ENCODE measurements at places on chromosomes 3 and 15.
A peak's percentile ranks its signal among the peaks of the same experiment; 100 is the strongest.

GRCh38 chr3:171876680-171877147 lies 33.6 kb downstream of the TMEM212 start:
- DNase-seq = peak; percentile 98

DNA sequence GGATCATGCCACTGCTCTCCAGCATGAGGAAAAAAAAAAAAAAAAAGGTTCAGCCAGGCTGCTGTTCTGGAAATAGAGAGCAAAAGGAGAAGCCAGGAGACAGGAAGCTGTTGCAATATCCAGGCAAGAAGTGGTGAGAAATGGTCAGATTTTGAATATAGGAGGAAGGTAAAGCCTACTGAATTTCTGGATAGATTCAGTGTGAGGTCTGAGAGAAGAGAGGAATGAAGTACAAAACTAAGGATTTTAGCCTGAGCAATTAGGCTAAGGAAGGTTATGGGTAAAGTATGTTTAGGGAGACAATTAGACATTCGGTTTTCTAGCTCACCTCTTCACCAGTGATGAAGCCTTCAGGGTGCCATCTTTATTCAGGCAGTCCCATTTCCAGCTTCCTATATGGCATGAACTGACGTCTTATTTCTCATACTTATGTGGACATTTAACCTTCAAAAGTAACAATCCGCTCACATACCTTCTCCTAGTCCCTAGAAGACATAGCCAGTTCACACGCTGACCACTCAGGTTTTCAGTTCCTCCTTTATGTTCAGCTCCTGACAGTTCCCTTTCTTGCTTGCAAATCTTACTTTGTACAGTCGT lies 57.2 kb downstream of the KIF9 start:
- DNase-seq = peak; percentile 44

GRCh38 chr3:187783098-187783497 lies 37.8 kb upstream of the BCL6 start:
- peak; percentile 74 for DNase-seq

DNA sequence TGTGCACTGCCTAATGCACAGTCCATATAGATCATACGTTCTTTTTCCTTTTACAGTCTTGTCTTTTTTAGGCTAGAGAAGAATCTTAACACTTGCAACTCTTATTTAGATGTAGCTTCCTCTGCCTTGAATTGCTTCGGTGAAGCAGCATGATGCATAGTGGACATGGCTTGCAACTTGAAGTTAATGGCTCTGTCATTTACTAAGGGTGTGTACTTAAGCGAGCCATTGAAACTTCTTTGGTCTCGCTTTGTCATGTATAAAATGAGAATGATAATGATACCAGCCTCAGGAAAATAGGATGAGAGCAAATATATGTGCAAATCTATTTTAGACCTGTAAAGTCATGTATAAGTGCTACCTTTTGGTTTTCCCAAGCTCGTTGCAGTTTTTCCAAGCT lies 147.4 kb downstream of the GHSR start:
- DNase-seq = no peak

DNA sequence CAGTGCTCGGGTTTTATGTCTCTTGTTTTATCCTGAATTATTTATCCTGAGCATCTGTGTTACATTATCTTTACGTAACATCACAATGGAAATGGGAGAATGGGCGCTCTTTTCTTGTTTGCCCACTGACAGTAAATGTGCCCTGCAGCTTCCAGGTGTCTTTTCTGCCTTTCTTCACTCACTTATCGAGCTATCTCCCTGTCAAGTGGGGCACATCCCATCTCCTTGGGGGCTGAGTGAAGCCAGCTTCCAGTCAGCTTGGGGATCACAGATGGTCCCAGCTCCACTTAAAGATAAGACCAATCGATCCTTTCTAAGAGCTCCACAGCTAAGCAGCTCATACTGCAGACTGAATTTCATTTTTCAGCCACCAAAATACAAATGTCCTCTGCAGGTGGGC lies 125.8 kb downstream of the KBTBD8 start:
- DNase-seq = no peak

DNA sequence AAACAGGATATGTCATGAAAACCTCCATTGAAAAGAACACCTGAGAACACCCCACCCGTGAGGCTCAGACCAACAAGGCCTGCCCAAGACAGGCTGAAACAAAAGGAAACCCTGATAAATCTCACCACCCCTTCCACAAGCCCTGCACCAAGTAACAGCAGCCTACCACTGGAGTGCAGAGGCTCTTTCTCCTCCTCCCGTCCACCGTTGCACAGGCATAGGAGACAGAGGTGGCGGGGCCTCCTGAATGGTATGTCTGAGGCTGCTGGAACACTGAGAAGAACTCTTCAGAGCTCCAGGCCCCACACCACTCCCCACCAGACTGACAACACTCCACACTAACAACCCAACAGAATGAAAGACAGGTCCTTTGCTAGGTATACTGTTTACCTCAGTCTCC lies 21.4 kb downstream of the CHDH start:
- DNase-seq = no peak

DNA sequence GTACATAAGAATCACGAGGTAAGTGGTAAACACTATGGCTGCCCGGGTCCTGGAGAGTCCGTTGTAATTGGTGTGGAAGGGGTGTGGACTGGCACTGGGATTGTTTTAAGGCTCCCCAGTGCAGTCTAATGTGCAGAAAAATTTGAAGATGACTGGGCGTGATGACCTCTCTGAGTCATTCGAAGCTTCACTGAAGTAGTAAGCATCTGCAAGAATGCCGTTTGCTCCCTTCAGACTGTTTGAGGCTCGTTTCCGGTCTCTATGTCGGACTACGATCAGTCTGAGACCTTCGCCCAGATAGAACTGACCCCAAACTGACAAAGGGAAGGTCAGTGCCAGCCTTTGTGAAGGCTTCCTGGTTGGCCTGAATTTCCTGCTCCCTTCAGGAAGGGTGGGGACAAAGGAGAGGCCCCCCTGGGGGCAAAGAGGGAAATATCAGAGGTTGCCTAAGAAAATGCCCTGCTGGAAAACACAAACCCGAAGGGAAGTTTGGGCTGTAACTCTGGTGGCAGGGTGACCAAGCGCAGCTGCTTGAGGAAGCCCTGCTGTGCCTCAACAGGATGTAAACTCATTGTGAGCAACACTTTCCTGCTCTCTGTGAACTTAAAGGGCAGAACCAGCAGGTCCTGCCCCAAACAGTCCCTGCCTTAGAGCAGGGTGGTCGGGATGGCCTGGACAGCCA lies 34.6 kb downstream of the BTD start:
- peak; percentile 60 for DNase-seq

- DNase-seq = no peak
These were observed 12.4 kb downstream of the HES1 start for GRCh38 chr3:194148383-194148782.

GRCh38 chr3:23359116-23359515 lies 156.0 kb downstream of the UBE2E2 start:
- no peak for DNase-seq

DNA sequence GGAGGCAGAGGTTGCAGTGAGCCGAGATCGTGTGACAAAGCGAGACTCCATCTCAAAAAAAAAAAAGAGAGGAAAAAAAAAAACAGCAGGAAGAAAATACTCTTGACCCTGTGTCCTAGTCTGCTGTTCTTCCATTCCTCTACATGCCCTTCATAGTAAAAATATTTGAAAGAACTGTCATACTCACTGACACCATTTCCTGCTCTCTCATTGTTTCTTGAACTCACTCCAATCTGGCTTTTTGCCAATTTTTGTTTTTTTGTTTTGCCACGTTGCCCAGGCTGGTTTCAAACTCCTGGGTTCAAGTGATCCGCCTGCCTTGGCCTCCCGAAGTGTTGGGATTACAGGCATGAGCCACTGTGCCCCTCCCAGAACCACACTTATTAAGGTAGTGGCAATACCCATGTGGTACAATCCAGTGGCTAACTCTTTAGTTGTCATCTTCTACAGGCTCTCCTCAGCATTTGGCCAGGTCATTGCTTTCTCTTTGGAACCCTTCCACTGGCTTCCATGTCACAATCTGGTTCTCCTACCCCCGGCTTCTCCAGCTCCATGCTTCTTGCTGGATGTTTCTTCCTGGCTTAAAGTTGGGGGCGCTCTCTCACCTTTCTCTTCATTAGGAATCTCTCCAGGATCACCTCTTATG lies 238.2 kb upstream of the C2CD4B start:
- peak; percentile 47 for DNase-seq

GRCh38 chr3:9253327-9253726 lies 3.9 kb upstream of the SRGAP3 start:
- no peak for DNase-seq

DNA sequence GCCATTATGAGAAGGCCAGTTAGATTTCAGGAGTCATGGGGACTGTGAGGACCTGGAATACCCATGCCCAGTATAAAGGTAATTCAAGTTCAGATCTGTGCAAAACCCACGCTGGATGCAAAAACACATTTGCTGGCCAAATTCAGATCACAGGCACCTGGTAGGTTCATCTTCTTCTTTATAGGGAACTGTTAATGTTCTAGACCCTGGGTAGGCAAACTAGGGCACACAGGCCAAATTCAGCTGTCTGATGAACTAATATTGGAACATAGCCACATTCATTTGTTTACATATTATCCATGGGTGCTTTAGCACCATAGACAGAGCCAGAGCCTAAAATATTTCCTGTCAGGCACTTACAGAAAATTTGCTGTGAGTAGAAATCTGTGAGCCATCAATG lies 241.4 kb downstream of the PTPRG start:
- no peak for DNase-seq

DNA sequence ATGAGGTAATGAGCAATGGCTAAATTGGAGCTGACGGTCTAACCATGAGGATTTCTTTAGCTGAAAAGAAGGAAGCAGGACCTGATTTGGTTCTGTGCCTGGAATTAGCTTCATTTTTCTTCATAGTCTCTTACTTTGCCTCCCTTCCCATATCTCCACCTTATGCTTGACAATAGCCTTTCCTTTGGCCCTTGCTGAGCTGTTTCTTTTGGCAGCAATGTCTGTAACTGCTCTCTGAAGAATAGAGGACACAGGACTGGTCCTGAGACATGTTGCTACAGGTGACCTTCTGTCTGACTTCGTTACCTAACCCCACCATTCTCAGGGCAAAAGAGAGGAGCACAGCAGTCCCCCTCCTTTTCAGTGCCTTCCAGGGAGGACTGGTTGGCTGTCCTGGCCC lies 122.4 kb downstream of the SSR3 start:
- no peak for DNase-seq

- DNase-seq = no peak
These were observed 62.1 kb downstream of the SLC49A4 start for GRCh38 chr3:122857019-122857418.

GRCh38 chr3:86228101-86228500 lies 762.8 kb downstream of the VGLL3 start:
- DNase-seq = no peak

DNA sequence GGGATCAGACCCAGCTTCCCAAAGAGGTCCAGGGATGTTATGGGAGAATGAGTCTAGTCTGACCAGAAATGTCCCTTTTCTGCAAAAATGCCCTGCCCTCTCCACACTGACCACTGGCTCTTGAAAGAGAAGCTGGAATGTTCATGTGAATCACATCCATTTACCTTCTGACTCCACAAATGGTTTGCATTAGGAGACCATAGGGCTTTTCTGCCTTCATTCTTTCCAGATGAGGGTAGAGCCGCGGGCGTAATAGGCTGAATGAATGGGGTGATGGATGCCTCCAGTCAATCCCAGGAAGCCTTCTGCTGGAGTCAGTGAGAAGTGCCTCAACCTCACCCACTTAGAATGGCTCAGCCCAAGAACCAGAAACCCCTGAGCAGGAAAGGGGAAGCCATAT lies 47.2 kb upstream of the IREB2 start:
- DNase-seq = no peak

DNA sequence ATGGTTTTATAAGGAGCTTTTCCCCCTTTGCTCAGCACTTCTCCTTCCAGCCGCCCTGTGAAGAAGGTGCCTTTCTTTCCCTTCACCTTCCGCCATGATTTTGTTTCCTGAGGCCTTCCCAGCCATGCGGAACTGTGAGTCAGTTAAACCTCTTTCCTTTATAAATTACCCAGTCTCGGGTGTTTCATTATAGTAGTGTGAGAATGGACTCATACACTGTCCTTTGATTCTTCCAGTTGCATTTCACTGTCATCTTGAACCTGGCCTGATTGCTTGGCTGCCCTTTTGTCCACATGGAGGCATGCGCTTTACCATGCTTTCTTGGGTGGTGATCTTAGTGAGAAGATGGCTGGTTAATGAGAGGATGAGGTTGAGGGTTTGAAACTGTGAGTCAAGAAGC lies 23.2 kb downstream of the USP13 start:
- no peak for DNase-seq

DNA sequence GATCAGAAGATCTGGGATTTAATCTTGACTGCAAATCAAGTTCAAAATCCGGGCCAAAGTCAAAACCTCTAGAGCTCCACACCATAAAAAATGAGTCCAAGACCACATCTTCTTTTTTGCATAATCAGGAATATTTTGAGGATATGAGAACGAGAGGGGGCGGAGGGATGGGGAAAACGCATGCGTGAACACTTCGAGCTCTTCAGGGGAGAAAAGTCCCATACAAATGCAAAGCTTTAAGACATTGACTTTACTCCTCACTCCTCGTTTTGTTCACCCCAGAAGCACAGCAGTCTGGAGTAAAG lies 68.2 kb downstream of the SUMF1 start:
- no peak for DNase-seq

DNA sequence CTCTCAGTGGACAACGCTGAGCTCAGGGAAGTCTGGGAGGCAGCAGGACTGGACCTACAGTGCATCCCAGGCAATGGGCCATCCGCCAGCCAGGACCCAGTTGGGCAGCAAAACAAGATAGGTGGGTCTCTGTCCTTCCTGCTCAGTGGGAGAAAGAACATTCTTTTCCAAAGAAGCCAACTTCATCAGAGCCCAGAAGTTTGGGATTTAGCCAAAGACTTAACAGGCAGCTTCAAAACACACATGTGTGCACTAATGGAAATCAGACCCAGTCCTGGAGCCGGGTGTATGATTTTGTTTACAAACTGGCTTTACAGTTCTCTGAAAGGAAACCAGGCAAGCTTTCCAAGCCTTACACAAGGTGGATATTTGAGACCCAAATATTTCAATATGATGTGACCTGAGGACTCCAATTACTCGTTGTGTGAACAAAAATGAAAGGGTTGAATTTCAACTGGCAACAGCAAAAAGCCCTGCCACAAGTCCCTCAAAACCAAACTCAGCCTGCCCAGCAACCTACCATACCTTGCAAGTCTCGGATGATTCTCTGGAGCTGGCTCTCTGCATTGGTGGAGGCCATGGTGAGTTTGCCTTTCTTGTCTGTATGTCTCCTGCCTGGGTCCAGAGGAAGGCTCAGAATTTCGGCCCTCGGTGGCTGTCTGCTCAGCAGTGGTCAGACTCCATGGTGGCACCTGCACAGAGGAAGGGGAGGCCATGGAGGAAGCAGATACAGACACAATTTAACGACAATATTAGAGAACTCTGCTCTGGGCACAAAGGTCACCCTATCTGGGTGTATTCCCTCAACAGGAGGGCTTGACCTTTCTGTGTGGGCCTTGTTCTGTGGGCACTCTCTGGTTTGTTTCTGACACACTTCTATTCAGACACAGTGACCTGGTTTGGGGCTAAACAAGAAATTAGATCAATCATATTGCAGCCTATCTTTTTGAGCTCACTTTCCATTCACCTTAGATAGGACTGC lies 11.0 kb downstream of the FYCO1 start:
- DNase-seq = peak; percentile 61
